ENCODE measurements at places on chromosomes 2 and 18.

DNA sequence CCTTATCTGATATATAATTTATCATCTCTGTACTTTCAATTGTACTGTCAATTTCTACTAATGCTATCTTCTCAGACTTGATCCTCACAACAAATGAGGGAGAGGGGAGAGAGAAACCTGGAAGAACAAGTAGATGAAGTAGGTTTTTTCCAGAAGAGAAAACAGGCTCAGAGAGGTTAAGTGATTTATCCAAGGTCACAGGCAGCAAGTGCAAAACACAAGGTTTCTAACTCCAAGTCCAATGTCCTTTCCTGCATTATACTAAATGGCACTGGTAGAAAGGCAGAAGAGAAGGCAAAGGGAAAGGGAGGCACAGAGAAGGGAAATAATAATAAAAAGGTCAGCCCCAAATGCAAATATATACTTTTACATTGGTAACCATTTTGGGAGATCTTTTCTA is 7.5 kb downstream of the MEX3C start:
- ATAC-seq: no peak

- ATAC-seq: peak; percentile 98
Measured at GRCh38 chr2:26922405-26923188, 47.8 kb upstream of the MAPRE3 start.

GRCh38 chr2:201854221-201854801 is 48.0 kb downstream of the CDK15 start:
- ATAC-seq: no peak

DNA sequence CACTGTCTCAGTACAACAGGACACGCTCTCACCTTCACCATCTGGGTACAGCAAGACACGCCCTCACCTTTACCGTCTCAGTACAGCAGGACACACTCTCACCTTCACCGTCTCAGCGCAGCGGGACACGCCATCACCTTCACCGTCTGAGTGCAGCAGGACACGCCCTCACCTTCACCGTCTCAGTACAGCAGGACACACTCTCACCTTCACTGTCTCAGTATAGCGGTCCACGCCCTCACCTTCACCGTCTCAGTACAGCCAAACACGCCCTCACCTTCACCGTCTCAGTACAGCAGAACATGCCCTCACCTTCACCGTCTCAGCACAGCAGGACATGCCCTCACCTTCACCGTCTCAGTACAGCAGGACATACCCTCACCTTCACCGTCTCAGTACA is 109.9 kb upstream of the CTDP1 start:
- no peak for ATAC-seq

DNA sequence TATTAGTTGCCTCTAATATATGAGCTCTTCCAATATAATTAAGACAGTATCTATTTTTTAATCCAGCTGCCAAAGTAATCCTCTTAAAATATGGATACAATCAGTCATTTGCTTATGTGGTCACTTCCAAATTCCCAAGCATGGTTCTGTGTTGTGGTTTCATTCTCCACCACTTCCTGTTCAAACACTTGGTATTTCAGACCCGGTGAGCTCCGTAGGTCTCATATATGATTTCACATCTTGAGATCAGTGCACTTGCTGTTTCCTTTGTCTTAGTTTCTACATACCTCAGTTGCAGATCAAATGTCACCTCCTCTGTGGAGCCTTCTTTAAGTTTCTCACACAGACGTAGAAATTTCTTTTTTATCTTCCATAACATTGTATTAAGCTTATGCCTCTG is 254.2 kb downstream of the KCNS3 start:
- no peak for ATAC-seq

- no peak for ATAC-seq
Measured at GRCh38 chr2:205746420-205746785, 64.1 kb downstream of the NRP2 start.

DNA sequence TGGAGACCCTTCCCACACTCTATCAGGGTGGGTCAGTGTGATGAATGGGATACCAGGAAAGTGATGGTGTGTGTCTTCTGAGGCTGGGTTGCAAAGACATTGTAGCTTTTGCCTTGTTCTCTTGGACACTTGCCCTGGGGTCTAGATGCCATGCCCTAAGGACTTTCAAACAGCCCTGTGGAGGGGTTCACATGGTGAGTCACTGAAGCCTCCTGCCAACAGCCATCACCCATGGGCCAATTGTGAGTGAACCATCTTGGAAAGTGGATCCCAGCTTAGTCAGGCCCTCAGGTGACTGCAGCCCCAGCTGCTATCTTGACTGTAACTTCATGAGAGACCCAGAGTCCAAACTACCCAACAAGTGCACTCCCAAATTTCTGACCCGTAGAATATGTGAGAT is 25.8 kb upstream of the IGFBP5 start:
- ATAC-seq: no peak

GRCh38 chr2:86492048-86492453 is 50.9 kb downstream of the KDM3A start:
- peak; percentile 40 for ATAC-seq

DNA sequence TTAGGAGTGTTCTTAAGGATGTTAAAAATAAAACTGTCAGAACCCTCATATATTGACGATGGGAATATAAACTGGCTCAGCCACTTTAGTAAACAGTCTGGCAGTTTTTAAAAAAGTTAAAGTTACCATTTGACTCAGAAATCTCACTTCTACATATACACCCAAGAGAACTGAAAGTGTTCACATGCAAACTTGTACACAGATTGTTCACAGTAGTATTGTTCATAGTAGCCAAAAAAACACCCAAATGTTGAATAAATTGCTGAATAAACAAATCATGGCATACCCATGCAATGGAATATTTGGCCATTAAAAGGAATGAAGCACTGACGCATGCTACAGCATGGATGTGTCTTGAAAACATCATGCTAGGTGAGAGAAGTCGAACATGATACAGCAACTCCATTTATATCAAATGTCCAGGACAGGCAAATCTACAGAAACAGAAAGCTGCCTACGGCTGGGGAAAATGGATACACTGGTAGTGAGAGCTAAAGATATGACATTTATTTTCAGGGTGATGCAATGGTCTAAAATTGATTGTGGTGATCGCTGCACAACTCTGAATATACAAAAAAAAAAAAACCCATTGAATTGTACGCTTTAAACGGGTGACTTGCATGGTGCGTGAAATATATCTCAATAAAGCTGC is 10.1 kb downstream of the RPL31 start:
- ATAC-seq: no peak

DNA sequence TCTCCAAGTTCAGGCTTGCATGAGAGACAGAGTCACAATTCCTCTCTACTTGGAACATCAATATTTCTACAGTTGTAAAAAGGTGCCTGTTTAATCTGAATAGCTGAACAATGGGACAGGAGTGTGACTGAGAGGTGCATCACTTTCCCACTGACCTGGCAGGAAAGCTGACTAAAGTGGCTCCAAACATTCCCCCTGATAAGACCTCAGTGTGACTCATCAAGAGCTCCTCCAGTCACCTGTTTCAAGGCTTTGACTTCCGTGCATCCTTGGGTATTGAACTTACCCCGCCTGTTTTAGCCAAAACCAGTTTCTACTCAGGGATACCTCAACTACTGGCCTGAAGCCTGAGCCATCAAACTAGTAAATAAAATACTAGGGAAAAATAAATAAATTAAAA is 453.9 kb upstream of the DDX18 start:
- no peak for ATAC-seq

DNA sequence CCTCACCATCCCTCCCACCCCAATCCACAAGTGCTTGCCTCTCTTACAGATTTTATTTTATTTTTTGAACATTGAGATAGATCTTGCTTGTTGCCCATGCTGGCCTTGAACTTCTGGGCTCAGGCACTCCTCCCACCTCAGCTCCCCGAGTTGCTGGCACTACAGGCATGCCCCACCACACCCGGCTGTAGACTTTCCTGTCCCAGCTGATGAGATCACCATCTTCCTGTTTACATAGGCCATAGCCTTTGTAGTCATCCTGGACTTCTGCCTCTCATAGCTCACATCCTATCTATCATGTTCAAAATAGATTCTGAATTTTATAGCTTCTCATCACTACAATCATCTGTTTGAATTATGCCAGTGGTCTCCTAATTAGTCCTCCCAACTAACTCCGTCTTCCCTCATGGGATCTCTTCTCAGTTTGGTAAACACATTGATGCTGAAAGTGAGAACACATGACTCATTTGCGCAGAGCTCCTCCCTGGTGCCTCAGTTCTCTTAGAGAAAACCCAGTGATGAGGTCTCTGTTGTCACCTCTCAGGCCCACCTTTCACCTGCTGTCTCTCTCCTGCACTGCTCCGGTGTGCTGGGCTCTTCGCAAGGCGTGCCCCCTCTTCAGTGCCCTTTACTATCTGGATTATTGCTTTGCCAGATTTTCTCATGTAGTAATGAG is 243.0 kb downstream of the ZNF407 start:
- no peak for ATAC-seq

DNA sequence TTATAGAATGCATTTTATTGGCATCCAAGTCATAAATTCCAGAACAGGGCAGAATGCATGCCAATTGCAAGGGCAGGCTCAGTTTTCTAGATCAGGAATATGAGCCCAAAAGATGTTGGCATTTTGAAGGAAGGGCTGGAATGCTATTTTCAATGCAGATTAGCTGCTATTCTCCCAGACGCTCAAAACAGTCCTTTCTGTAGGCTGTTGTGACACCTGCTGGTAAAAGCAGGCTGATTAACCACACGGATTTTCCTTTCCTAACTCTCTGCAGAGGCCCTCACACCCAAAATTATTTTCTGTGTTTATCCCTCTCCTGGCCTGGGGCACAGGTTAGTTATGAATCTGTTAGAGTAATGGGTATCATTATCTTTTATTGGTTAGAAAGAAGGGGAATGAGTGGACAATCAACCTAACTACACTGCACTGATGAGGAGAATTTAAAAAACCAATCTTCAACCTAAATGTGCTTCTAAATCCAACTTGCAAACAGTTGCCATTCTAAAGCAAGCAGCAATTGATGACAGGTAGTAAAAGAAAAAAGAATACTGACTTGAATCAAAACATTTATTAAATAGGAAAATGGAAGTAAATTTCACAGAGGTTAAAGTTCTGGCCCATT is 94.0 kb downstream of the PLA2R1 start:
- peak; percentile 93 for ATAC-seq

GRCh38 chr2:111946294-111947114 is 48.1 kb downstream of the MERTK start:
- no peak for ATAC-seq

- ATAC-seq: no peak
Measured at GRCh38 chr2:129252781-129253460, 726.5 kb upstream of the RAB6C start.

- no peak for ATAC-seq
Measured at GRCh38 chr2:43020296-43020695, 206.1 kb downstream of the ZFP36L2 start.

DNA sequence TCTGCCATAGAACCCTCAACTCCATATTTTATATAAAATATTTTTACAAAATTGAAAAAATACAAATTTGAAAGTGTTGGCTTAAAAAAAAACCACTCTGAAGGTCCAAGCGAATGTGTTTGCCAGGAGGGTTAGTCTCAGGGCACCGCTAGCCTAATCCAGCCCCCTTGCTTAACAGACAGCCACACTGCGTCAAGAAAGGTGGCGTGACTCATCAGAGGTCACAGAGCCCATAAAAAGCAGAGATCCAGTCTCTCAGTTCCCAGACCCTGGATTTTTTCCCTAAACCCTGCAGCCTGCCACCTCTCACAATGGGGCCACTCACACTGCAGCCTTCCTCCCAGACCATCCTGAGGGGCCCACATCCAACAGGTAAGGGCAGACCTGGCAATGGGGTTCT is 3.9 kb upstream of the TNS1 start:
- ATAC-seq: no peak

- ATAC-seq: no peak
Measured at GRCh38 chr2:119475225-119475856, 43.7 kb downstream of the TMEM37 start.

GRCh38 chr18:53191634-53192033 is 851.6 kb downstream of the DCC start:
- no peak for ATAC-seq

GRCh38 chr2:40783704-40784103 is 331.8 kb upstream of the SLC8A1 start:
- ATAC-seq: no peak

GRCh38 chr2:69253611-69254301 is 133.3 kb downstream of the GFPT1 start:
- ATAC-seq: peak; percentile 47

GRCh38 chr2:134416637-134417036 is 162.8 kb downstream of the MGAT5 start:
- no peak for ATAC-seq

- peak; percentile 93 for ATAC-seq
Measured at GRCh38 chr2:199378948-199379650, 78.6 kb downstream of the SATB2 start.

DNA sequence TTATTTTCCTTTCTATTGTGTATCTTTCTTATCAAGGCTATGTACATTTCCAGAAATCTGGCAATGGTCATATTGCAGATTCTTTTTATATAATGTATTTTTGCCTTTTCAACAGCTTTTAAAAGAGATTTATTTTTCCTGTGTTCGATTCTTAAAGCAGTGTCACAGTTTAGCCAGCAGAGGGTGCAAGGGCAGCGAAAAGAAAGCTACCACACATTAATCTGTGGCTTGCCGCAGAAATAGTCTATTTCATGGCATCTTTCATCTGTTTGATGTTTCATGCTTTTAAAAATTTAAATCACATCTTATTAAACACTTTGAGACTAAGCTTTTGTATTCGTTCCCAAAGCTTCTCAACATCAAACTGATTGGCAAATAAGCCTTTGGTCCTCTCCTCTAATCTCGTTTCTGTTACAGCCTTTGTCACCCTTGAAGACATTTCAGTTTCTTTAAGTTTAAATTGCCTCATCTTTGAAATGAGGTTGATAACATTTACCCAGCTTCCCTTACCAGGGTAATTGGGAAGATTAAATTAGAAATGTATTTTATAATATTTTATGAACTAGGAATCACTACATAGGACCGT is 73.3 kb downstream of the PIK3C3 start:
- peak; percentile 42 for ATAC-seq

GRCh38 chr2:100928235-100928634 is 73.9 kb upstream of the RPL31 start:
- ATAC-seq: no peak

DNA sequence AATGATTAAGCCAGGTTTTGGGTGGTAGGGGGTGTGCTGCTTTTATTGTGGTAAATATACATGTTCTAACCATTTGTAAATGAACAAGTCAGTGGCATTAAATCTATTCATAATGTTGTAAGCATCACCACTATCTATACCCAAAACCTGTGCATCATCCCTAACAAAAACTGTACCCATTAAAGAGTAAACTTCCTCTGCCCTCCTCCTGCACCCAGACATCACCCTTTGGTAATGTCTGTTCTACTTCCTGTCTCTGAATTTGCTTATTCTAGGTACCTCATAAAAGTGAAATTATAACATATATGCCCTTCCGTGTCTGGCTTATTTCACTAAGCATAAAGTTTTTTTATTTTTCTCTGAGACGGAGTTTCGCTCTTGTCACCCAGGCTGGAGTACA is 14.1 kb downstream of the RIF1 start:
- no peak for ATAC-seq

GRCh38 chr2:132678483-132678882 is 8.5 kb upstream of the LYPD1 start:
- no peak for ATAC-seq

GRCh38 chr2:118549503-118549902 is 297.9 kb downstream of the EN1 start:
- peak; percentile 84 for ATAC-seq

Measured in motor neuron (in vitro differentiated cells).